ENCODE measurements at places on chromosomes 1 and 21. TPM values are rescaled to one million over a fixed set of nuclear protein-coding genes. Genes with fewer than 3 reads are reported as not detected.

Gene SGIP1
- total RNA-seq, result 47.4 TPM

Gene DIPK1A
- 8.6 TPM for total RNA-seq

Gene MSH4
- total RNA-seq, result 0.11 TPM

Gene CHIA
- 0.05 TPM for total RNA-seq

Gene CD1B
- not detected for total RNA-seq

DNA sequence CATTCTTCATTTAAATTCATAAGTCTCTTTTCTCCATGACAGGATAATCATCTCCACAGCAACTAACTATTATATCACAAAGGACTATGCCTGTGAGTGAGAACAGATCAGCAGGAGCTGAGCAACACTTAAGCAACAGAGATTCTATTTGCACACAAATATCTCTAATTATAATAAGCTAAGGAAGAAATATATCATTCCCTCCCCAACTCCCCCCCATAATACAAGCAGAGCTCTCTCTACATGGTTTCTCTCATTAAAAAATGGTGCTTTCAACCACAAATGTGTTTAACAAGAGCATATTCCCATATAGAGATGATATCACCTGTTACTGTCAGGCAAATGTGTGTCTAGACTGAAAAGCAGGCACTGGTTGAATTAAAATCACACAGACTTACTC, 34.5 kb upstream of the NIBAN1 start:
- no peak for ATAC-seq

GRCh38 chr1:154913273-154913672, 23.2 kb downstream of the PMVK start:
- no peak for ATAC-seq

DNA sequence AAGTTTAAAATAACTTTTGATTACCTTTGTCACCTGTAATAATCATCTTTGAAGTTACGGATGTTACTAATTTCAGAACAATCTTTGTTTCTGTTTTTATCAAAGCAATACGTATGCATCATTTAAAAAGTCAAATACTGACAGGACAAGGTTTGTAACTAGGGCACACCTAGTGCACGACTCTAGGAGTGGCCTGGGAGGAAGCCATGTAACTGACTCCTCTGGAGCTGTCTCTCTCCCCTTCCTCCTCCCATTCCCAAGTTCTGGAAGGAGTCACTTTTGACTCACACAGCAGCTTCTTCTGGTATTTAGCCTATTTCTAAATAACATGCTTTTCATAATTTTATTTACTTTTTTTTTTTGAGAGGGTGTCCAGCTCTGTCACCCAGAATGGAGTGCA, 11.8 kb upstream of the RAP1GAP start:
- no peak for ATAC-seq

- no peak for ATAC-seq
Measured at GRCh38 chr1:110535985-110536384, 17.0 kb upstream of the KCNA10 start.

DNA sequence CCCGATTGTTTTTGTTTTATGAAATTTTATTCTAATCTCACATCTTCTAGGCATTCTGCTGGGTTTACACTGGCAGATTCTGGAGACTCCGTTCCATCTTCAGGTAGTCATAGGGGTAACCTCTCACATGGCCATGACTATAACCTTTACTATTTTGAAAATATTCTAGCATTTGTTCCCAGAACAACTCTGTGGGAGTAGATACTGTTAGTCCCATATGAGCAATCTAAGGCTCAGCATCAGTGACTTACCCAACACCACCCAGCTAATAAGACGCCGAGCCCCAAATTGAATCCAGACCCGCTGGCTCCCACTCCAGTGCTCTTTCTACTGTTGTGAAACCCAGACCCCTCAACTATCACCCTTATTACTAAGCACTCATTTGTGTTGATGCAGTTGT, 9.8 kb downstream of the ADAMTS4 start:
- ATAC-seq, result no peak

DNA sequence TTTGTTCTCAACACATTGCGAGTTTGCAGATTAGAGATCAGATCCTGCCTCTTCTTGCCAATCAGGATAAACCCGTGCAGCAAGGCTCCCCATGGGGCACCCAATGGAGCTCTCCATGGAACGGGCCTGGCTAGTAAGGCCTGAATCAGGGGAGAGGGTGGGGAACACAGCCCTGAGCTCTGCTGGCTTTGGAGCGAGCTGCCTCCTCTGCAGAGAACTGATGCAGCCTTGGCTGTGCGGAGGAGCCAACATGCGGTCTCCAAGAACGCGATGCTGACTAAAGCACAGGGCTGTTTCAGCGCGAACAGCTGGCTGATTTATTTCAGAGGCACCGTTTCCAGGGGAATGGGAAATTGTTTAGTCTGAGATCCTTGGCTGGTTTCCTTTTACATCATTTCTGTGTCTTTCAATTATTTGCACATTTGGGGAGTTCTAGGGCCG, 139.7 kb downstream of the TSEN15 start:
- peak; percentile 89 for ATAC-seq

DNA sequence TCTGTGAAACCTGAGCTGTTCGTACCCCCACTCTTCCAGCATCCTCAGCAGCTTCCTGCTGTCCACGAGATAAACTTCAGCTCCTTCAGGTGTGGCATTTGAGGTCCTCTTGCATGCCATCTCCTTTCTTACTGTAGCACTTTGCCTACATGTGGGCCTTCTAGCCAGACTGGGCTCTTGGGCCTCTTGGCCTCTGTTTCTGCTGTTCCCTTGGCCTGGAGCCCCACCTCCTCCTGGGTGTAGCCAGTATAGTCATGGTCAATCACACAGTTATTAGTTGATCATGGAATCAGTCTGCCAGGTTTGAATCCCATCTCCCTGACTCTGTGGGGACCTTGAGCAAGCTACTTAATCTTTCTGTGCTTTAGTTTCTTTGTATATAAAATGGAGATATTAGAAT, 26.4 kb downstream of the TMEM53 start:
- ATAC-seq, result no peak

DNA sequence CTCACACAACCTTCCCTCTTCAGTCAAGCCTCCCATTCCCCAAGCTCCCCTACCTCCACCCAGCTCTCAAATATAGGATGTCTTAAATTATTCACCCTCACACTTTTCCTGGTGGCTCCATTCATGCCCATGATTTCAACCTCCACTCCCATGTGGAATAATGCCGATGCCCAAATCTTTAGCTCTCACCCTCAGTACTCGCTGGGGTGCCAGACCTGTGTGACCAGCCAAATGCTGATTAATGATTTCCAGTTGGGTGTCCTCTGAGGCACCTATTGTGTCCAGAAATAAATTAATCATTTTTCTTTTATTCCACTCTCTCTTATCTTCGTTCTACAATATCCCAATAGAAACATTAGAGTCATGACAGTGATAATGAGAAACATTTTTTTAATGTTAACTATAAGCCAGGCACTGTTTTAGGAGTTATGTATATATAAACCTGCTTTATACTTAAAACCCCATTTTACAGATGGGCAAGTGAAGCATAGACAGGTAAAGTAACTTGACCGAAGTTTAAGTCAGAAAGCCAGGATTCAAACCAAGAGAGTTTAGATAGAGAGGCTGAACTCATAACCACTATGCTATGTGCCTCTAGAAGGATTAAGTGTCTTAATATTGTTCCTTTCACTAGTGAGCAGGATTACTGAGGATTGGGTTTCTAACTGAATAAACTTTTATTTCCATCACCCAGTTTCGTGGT, 209.7 kb downstream of the DUSP10 start:
- no peak for ATAC-seq

DNA sequence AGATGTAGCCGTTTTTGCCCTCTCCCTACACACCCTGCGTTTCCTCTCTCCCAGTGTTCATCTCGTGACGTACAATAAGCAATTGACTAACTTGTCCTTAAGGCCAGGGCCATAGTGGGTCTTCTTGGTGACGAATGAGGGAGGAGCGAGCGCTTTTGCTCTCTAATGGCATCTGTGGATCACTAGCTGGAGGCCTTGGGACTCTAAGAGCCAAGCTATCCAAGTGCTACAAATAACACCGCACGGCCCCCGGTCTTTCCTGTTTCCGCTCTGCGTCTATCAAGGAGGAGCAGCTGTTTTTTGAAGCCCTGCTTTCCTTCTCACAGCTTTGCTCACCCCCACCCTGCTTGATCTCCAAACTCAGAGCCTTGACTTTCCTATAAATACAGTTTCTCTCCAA, 25.2 kb downstream of the EVA1C start:
- ATAC-seq, result no peak

- no peak for ATAC-seq
Measured at GRCh38 chr1:194225821-194226220, 1039.4 kb upstream of the B3GALT2 start.

GRCh38 chr1:207666342-207666741, 21.4 kb downstream of the CR1L start:
- no peak for ATAC-seq

DNA sequence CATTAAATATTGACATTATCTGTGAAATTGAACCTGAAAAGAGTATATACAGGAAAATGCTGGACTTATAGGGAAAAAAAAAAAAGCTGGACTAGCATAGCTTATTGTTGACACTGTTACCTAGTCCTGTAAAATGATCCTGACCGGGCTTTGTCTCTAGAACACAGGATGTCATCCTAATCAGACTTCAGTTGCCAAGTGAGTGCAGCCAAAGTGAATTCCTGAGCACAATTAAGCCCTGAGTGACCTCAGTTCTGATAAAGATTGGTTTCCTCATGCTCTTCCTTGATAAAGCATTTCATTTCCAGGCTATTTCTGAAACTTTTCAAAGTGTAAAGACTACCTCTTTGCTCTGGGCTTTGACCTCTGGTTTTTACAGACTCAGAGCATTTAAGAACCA, 19.8 kb downstream of the SELP start:
- ATAC-seq, result no peak

DNA sequence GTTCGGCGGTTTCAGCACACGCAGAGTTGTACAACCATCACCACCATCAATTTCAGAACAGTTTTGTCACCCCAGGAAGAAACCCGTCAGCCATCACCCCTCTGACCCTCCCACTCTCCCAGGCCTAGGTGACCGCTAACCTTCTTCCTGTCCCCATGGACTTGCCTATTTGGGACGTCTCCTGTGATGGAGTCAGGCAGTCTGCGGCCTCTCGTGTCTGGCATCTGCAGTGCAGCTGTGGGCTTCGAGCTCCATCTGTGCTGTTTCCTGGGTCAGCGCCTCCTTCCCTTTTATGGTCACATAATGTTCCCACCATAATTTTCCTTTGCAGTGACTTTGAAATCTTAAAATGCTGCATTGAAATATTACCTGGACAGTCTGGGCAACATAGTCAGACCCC, 24.4 kb downstream of the SLC45A1 start:
- no peak for ATAC-seq

Measured in motor neuron (in vitro differentiated cells).